ENCODE measurements at places on chromosomes 4 and X.

- DNase-seq, result no peak
Measured at GRCh38 chr4:165986956-165987698, 114.1 kb downstream of the TLL1 start.

DNA sequence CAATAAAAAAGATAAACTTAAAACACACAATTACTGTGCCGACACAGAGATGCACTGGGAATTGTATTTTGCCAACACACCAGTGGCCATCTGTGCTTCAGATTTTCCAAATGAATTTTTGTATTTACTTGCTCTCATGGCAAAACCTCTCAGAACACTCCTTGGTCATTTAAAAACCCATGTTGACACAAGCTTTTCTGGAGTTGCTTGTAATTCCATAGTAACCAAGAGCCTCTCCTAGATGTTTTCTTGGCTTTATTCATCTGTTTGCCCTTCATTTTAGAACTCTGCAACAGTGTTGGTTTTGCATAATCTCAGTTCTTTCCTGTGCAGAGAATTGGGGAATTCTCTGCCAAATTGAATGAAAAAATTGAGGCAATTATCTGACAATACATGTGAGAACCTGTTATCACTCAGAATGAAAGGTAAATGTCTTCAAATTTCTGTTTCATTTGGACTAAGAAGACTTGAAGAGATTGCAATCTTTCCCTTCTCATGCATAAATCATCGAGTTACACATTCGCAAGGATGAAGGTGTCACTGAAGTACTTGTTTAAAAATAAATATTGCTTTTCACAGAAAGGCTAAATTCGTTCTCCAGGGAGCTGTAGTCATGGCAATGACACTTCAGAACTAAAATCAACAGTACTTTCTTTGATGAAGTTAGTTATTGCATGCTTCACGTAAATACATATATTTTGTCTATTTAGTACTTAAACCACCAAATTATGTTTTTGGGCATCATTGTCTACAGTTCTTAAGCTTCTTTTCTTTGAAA is 301.8 kb upstream of the CTSO start:
- DNase-seq, result no peak

DNA sequence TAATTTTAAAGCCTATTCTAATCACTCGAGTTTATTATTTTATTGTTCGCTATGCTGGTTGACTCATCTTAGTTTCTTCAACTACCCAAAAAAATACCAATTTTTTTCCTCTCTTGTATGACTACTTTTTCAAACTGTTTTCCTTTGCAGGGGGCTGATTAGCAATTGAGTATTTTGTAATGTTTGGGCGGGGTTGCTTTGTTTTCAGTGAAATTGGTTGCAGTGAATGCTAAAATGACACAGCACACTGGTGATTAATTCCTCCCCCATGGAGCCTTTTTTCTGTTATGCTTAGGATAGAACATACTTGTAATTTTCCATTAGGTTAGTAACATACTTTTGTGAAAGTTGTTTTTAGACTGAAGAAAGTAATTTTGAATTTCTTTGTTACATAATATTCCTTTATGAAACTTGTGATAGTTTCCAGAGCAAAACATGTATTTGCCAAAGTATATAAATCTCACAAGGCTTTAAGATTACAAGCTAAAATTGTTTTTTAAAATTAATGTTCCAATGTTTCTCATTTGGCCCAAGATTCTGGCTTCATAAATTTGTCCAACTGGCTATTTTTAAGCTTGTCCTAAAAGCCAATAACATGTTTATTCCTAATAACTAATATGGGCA is 120.4 kb downstream of the CHIC1 start:
- DNase-seq, result no peak

GRCh38 chr4:61254406-61254805 is 54.3 kb downstream of the ADGRL3 start:
- DNase-seq, result no peak

DNA sequence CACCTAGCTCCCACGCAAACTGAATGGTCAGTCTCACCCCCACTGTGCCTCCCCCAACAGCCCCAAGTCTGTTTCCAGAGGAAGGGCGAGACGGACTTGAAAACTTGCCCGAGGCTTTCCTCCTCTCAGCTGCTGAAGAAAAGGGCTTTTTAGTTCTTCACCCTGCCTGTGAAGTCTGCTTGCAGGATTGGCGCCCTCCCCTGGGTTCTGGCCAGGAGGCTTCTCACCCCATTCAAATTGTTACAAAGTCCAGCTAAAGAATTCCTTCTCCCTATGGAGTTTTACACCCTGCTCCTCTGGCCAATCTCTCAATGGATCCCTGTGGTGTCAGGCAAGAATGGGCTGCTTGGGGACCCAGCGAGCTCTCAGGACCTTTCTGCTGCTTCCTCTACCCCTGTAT is 241.0 kb downstream of the AFF2 start:
- no peak for DNase-seq

DNA sequence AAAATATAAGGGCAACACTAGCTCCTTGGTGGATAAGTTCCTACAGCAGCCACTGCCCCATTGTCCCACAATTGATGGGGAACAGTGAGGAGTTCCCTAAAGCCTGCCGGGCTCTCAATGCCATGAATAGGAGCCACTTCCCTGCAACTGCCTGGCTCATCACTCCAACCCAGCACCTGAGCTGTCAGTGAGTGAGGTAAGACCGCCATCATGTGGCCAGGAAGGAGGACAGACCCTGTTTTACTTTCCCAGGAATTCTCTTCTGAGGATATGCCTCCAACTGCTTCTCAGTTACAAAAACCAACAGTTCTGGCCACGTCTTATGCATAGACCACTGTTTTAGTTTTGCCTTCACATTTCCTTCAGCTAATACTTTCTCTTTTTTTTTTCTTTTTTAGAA is 45.5 kb downstream of the SRPX start:
- no peak for DNase-seq

GRCh38 chr4:155339588-155339987 is 37.2 kb downstream of the MAP9 start:
- no peak for DNase-seq

DNA sequence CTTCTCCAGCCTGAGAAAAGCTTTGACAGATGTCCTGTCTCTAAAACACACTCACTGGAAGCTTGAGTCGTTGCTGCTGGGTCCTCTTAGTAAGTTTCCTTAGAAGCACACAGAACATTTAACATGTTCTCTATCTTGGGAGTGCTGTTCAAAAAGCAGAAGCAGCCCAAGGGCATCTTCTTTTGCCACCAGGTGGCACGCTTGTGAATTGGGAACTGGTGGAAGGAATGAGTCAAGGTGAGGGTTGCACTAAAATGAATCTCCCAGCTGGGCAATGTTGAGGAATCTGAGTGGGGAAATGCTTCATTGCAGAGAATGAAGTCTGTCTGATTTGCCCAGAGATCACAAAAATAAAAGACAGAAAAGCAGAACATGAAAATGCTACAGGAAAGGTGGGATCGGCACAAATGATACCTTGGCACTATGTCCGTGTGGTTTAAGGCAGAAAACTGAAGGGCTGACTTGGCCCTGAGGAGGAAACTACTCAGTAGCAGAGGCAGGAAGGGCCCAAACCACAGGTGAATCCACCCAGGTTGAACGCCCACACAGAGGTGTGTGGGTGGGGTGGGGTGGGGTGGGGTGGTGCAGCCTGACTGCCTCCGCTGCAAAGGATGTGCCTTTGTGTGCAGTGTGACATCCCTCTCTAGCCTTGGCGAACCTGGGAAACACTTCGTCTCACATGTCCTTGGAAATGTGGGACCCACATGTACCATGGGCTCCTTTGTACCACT is 26.0 kb downstream of the KIT start:
- DNase-seq, result peak; percentile 24

DNA sequence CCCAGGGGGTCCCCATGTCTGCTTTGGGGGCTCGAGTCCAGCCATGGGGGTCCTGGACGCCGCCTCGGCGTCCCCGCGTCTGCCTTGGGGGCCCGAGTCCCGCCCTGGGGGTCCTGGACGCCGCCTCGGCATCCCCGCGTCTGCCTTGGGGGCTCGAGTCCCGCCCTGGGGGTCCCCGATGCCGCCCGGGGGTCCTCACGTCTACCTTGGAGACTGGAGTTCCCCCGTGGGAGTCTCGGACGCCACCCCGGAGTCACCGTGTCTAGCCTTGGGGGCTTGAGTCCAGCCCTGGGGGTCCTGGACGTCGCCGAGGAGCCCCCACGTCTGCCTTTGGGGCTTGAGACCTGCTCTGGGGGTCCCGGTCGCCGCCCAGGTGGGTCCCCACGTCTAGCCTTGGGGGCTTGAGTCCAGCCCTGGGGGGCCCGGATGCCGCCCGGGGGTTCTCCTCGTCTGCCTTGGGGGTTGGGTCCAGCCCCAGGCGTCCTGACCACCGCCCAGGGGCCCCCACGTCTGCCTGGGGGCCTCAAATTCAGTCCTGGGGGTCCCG is 1.1 kb upstream of the GTPBP6 start:
- no peak for DNase-seq

- no peak for DNase-seq
Measured at GRCh38 chr4:153989505-153989904, 200.6 kb upstream of the SFRP2 start.

- no peak for DNase-seq
Measured at GRCh38 chr4:160514126-160514525, 1411.2 kb downstream of the RAPGEF2 start.

GRCh38 chr4:68773699-68774098 is 42.1 kb upstream of the UGT2B10 start:
- no peak for DNase-seq

DNA sequence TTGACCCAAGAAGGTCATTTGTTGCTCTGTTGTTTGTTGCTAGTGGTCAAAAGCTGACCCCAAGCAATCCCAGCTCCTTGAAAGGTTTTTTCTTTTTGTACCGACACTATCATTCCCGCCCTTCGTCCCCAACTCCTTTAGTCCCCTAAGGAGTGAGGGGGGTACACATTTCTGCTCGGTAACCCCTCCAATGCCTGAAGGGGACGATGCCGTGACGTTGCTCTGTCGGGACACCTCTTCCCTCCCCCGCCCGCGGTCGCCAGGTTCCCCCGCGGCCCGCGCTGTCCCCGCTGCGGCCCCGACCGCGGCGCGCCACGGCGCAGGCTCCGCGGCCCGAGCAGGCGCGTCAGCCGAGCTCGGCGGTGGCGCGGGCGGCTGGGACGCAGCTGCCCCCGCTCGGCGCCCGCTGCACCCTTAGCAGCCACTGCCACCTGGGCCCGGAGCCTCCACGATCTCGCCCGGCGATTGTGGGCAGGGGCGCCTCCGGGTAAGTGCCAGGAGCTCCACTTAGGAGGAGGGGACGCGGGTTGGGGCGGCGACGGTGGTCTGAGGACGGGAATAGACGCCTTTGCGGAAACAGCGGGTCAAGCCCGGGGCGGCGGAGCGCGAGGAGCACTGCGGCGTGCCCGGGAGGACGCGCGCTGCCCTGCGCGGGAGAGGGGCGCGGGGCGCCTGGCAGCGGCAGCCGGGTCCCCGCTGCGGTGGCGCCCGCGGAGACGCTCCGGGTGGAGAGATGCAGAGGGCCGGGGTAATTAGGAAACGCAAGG is at the start of gene GLRB:
GLRB (plus strand) TSS at position 340 of the 767 bp plus-strand sequence. CDS start 1,875 bp downstream, outside the sequence.
- DNase-seq, result no peak

- DNase-seq, result no peak
Measured at GRCh38 chrX:138917781-138918180, 206.3 kb upstream of the FGF13 start.

GRCh38 chrX:154430916-154431315 is 2.4 kb downstream of the ATP6AP1 start:
- no peak for DNase-seq

GRCh38 chr4:7970361-7970946 is 30.8 kb upstream of the AFAP1 start:
- DNase-seq, result no peak

- DNase-seq, result no peak
Measured at GRCh38 chrX:130682990-130683389, 220.0 kb downstream of the ENOX2 start.

DNA sequence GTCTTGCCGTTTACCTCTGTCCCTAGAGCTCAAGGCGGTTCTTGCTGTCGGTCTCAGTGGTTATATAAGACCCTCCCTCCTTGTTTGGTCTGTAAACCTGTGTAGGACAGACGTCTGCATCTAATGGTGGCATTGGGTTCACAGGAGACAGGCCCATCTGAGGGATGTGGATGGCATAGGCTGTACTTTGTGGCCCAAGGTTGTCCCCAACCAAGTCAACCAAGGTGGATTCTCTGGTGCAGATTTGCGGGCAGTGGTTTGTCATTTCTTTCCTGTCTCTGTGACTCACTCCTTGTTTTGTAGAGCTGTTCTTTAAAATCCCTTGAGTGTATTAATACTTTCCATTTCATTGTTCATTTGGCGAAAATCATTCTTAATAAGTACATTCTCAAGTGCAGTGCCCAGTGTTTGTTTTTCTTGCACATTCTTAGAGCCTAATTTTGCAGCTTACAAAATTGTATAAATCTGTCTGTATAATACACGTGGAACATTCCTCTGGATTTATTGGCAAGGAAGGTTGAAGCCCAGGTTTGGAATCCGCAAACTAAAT is 68.0 kb upstream of the TLR2 start:
- no peak for DNase-seq

DNA sequence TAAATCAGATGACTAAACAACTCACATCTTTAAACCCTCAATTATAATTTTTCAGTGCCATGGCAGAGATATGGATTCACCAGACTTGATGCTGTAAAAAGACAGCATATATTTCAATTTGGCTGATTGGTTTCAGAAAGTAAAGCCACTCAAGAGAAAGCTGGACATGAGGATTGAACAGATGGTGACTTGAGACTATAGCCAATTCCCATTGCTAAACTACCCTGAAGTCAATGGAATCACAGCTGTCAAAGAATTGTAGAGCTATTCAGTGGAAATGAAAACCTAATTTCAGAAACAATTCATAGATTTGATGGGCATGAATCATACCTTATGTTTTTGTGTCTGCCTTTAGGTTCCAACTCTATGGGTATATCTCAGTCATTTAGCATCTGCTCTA is 510.6 kb upstream of the BOD1L1 start:
- DNase-seq, result no peak
